Activated CD4-positive, alpha-beta memory T cell treated with anti-CD3 and anti-CD28 coated beads, Interleukin-2, amount 10 ng/mL, durations not matched to agents 7 days and 5 days (primary cell): ENCODE measurements at places on chromosomes 5 and 9. TPM values are rescaled to one million over a fixed set of nuclear protein-coding genes. Genes with fewer than 3 reads are reported as not detected.

The TLX3 gene
- total RNA-seq: not detected

The PCDHGA6 gene
- 0.10 TPM for total RNA-seq

The GZMA gene
- 1,058 TPM for total RNA-seq

The HMCN2 gene
- total RNA-seq: not detected

The GRK6 gene
- total RNA-seq: 208 TPM

The LECT2 gene
- total RNA-seq: not detected

The CTXN3 gene
- total RNA-seq: not detected

The TEK gene
- total RNA-seq: not detected

The ARL10 gene
- total RNA-seq: 6.5 TPM

The PCDHB16 gene
- not detected for total RNA-seq

The FOXD4L6 gene
- not detected for total RNA-seq

The GLRX gene
- 72.5 TPM for total RNA-seq

The EIF4E1B gene
- total RNA-seq: not detected

The SPATA9 gene
- total RNA-seq: not detected

The CD14 gene
- 0.38 TPM for total RNA-seq

The PDLIM7 gene
- total RNA-seq: 56.6 TPM

The BICD2 gene
- total RNA-seq: 27.0 TPM

The UQCRQ gene
- 293 TPM for total RNA-seq

The ELAVL2 gene
- not detected for total RNA-seq

The CDH9 gene
- not detected for total RNA-seq

The ECSCR gene
- not detected for total RNA-seq

The PDE8B gene
- not detected for total RNA-seq

The DRD1 gene
- total RNA-seq: not detected

The INSL6 gene
- not detected for total RNA-seq

The LCN6 gene
- total RNA-seq: not detected
